Upper lobe of right lung (tissue), 1 donor: ENCODE measurements at places on chromosomes 7 and 10. TPM values are rescaled to one million over a fixed set of nuclear protein-coding genes. Genes with fewer than 3 reads are reported as not detected.

Gene STEAP2
- 11.5 TPM for total RNA-seq

Gene NEUROD6
- not detected for total RNA-seq

Gene GIMAP7
- total RNA-seq, result 47.0 TPM

Gene SYT15B
- total RNA-seq, result 40.1 TPM

Gene ARID5B
- 34.1 TPM for total RNA-seq

Gene USP6NL
- total RNA-seq, result 21.6 TPM

Gene ARHGAP21
- 85.0 TPM for total RNA-seq

Gene GSTO2
- 9.1 TPM for total RNA-seq

Gene EBLN1
- not detected for total RNA-seq

Gene EXOSC1
- 27.0 TPM for total RNA-seq

Gene SEMA3C
- total RNA-seq, result 37.2 TPM

DNA sequence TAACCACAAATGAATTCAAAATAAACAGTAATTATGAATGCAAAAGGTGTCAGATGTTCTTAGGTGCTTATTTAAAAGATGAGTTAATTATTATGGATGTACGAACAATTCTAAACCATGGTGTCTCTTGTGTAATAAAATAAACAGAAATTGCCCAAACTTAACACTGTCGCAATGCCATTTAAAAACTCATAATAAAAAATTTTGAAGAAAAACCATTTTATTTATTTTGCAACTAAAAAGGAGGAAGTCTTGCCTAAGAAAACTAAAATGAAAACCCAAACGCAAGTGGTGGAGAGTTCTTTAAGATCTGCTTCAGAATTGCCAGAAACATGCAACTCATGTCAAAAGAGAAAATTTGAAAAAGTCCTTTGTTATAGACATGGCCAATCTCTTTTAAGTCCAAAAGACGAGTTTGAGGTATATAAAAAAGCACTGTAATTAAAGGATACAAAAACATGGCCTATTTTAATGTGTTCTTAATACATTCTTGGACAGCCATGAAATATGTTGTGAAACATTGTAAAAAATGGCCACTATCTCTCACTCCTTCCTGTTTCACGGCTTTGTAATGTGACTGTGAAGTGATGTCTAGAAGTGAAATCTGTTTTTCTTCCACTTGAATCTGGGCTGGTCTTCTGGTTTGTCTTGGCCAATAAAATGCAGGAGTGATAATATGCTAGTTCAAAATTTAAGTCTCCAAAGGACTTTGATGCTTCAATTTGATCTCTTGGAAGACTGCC, 322.9 kb downstream of the PRPF18 start:
- no peak for DNase-seq

GRCh38 chr10:103660364-103661197, 167.1 kb downstream of the NEURL1 start:
- DNase-seq, result peak; percentile 72

- DNase-seq, result peak; percentile 53
Measured at GRCh38 chr10:69456880-69457693, 5.8 kb downstream of the TSPAN15 start.

DNA sequence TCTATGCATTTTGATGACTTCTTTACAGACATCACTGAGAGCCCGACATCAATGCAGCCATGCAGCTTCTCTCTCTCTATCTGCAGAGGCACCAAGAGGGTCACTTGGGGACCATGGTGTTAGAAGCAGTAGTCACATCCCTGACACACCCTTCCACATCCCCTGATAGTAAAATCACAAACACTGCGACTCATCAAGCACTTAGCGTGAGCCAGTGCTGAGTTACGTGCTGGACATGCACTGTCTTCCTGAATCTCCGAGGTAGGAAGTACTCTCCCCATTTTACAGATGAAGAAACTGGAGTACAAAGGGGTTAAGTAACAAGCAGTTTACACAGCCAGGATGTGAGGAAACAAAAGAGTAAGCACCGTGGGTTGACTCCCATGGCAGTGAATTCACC, 109.2 kb downstream of the OSBPL3 start:
- DNase-seq, result no peak

DNA sequence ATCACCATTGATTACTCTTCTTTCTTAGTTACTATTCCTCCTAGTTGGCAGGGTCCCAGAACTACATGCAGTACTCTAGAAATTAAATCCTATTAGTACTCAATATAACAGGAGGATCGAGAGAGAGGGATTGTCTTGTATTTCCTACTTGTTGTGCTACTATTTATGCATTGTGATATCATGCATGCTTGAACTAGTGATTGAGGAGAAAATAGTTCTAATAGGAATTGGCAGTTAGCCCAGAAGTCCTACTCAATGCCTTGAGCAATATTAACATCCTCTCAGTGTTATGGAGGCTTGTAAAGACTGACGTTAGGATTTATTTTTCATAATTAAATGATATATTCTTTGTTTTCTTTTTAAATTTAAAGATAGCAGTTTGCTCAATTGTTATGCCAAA, 67.4 kb downstream of the FOXP2 start:
- no peak for DNase-seq

DNA sequence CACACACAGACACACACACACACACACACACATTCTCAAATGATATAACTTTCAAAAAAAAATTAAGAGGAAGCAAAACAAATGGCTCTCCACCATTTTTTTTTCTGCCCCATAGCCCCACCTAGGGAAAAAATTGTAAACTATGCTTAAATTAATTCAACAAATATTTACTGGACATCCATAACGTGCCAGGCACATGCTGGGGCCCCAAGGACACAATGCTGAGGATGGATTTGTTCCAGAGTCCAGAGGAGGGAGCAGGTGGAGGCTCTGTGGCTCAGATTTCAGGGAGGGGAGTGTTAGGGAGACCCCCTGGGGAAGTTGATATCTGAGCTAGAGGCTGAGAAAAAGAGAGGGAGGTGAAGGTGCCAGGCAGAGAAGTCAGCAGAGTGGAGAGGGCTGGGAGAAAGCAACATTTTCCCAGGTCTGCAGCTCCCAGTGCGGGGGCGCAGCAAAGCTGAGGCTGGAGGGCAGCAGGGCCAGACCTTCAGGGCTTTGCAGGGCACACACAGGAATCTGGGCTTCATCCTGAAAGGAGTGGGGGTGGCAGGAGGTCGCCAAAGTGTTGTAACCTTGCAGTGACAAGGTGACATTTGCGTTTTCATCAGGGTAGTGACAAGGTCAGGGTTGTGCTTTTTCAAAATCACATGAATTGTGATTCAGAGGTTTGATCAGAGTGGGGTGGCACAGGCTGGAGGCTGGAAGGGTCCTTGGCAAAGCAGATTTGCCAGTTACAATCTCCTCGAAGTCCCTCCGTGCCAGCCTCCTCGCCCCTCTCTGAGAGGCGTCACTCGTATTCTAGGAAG, 261.6 kb downstream of the WDR11 start:
- no peak for DNase-seq

DNA sequence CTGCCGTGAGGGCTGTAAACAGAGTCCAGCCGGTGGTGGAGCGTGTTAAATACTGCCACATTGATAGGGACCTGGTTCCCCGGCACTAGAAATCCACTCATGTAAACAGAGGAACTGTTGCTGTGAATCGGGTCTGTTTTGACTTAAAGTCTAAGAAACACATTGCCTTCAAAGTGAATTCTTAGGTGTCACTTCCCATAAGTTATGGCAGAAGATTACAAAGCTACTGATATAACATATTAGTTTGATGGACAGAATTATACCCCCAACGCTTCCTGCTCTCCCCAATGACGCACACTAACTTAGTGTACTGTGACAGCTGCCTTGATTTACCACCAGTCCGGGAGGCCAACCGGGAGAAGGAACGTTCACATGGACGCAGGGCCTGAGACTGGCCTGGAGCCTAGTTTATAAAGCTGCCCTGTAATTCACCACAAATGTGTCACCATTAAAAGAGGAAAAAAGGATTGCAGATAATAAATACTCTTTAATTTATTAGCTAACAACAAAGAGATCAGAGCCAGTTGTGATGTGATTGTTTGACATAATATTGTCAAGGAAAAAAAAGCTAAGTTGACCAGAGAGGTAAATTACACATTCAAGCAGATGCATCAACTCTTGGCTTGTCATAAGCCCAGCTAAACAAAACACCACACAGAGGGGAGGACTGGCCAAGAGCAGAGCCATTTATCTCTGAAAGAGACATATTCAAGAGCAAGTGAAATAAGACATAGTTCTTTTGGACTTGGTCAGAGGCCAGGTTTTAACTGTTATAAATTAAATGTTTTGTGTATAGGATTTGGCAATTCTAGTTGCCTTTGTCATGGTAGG, 820.6 kb downstream of the LRMDA start:
- DNase-seq, result peak; percentile 65

DNA sequence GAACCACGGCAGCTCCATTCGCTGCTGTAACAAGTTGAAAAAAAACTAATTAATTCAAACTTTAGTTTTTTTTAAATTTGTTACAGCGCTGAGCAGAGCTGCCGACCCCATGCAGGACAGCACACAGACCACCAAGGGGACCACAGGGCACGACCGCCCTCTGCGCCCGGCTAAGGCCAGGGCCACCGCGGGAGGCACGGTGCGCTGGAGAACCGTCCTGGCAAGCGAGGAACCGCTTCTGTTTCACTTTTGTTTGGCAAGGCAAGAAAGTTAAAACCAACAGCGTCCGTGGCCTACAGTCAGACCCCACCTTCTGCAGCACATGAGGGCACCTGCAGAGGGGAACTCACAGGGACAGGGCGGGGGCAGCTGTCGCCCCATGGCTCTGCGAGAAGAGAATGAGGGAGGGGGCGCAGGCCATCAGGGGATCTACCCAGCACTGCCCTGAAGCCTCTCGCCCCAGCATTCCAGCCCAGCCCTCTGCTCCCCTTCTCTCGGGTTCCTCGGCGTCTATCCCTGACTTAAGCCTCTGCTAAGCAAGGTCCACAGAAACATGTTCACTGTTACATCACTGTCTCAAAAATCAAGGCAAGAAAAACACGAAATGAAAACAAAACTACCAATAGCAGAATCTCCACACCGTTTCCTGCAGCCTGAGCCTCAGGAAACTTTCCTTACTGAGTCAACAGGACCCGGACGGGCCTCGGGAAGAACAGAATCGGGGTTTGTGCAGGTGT, 204.4 kb downstream of the DIP2C start:
- no peak for DNase-seq

GRCh38 chr7:45881759-45882464, 6.4 kb upstream of the IGFBP1 start:
- no peak for DNase-seq

- DNase-seq, result no peak
Measured at GRCh38 chr10:48289501-48290238, 15.2 kb upstream of the FRMPD2 start.

DNA sequence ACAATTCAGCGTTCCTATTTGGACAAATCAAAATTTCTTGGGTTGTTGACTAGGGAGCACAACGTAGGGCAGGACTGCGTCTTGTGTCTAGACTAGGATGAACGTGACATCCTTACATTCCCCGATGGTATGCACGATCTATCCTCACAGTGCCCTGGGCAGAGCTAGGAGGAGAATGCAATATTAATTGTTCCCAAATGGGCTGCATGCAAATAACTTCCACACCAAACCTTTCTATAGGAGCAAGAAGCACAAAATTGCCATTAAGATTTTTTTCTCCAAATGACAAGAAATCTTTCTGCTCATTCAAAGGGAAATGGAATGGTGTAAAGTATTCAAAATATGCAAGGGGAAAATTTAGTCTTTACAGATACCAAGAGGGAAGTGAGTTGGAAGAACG, 21.4 kb upstream of the AQP1 start:
- no peak for DNase-seq

- no peak for DNase-seq
Measured at GRCh38 chr10:46028584-46029460, 1.6 kb downstream of the NCOA4 start.

- no peak for DNase-seq
Measured at GRCh38 chr7:826230-826917, 5.9 kb upstream of the SUN1 start.

- DNase-seq, result no peak
Measured at GRCh38 chr7:89023206-89023605, 227.7 kb upstream of the TEX47 start.

DNA sequence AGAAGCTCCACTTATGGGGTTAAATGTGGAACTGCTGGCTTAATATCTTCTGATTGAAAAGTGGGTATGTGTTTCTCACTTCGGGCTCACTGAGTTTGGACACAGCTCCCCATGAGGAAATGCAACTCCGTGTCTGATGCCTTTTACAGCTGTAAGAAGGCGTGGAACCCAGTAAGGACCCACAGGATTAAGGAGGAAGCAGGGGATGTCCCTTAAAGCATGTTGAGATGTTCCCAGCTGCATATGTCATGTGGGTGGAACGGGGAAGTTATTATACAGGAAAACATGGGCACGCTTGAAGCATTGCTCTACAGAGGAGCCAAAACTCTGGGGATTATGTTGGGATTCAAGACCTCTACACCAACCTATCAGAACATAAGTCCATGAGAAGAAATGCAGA, 224.4 kb downstream of the NEBL start:
- no peak for DNase-seq

DNA sequence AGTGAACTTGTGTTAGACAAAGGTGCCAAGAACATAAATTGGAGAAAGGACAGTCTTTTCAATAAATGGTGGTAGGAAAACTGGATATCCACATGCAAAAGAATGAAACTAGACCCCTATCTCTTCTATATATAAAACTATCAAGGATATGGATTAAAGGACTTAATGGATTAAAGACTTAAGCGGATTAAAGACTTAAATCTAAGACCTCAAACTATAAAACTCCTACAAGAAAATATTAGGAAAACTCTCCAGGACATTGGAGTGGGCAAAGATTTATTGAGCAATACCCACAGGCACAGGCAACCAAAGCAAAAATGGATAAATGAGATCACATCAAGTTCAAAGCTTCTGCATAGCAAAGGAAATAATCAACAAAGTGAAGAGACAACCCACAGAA, 242.9 kb upstream of the MEOX2 start:
- no peak for DNase-seq
